Stimulated activated CD4-positive, alpha-beta T cell treated with anti-CD3 and anti-CD28 coated beads, Interleukin-12 subunit alpha, Interleukin-12 subunit beta, amount 100 ng/mL, for 48 hours (primary cell): ENCODE measurements at places on chromosomes 6 and 20.
A peak's percentile ranks its signal among the peaks of the same experiment; 100 is the strongest.

- DNase-seq, result no peak
Measured at GRCh38 chr6:14824484-14825275, 421.2 kb upstream of the JARID2 start.

GRCh38 chr20:35600993-35601973, 14.3 kb upstream of the SPAG4 start:
- DNase-seq, result peak; percentile 70

GRCh38 chr6:72267470-72267869, 354.4 kb upstream of the KCNQ5 start:
- no peak for DNase-seq

- DNase-seq, result no peak
Measured at GRCh38 chr20:13567663-13568062, 71.1 kb downstream of the TASP1 start.

- DNase-seq, result peak; percentile 6
Measured at GRCh38 chr20:8722277-8722928, 346.5 kb upstream of the PLCB4 start.

DNA sequence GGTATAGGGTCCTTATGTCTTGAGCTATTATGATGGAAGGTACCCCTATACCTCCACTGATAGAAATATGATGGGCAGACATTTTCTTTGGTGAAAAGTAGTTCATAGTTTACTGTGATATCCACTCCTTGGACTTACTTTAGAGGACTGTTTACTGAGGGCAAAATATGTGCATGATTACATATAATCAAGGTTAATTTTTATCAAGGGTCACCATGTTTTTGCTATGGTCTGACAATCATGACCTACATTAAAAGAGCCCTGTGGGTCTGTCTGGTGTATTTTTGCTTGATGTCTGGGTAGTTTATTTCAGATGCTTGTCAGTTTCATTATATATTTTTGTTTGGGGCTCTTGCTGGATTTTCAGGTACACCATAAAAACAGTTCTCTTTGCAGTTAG, 40.1 kb downstream of the CDKAL1 start:
- DNase-seq, result no peak

DNA sequence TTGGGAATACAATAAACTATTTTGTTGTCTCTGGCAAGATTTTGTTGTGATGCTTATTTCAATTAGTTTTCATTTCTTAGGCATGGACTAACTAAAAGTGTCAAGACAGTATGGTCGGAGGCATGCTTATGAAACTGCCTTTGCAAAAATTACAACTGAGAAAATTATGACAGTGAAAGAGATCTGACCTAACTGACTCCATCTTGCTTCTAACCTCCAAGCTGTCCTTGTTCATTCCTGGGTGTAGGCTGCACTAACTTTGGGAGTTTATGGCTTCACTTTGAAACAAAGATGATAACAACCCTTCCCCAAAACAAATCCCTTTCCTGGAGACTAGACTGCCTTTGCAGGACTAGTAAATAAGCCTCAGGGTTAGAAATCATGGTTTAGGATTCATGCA, 4.1 kb upstream of the SHLD1 start:
- no peak for DNase-seq

- no peak for DNase-seq
Measured at GRCh38 chr20:19860737-19861136, 102.7 kb downstream of the RIN2 start.

DNA sequence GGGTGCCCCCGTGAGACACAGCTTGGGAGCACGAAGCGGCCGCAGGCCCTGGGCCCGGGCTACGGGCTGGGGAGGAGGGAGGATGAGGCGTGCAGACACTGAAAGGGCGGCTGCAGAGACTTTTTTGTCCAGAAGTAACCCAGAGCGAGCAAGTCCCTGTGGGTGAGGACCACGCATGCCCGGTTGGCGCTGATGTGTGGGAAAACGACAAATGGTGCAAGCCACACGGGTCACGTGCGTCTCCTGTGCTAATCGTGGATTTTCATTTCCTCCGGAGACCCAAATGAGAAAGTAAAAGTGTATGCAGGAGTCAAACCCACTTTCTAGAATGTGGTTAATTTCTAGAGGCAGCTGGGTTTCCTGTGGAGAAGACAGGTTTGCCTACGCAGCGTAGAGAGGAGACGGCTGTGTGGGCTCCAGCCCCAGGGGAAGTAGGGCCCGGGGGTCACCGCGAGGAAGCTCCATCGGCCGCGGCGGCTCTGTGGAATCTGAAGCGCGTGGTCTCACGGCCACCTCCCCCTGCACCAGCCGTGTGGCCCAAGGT, 19.0 kb downstream of the DLL1 start:
- DNase-seq, result peak; percentile 61
